ENCODE measurements at places on chromosomes 11 and 22. TPM values are rescaled to one million over a fixed set of nuclear protein-coding genes. Genes with fewer than 3 reads are reported as not detected.

The POTEH gene
- total RNA-seq, result not detected

The KRTAP5-8 gene
- total RNA-seq, result not detected

The NTM gene
- 2.0 TPM for total RNA-seq

The MRGPRX4 gene
- total RNA-seq, result not detected

The THRSP gene
- total RNA-seq, result not detected

The ENTHD1 gene
- not detected for total RNA-seq

The SELENOM gene
- 72.5 TPM for total RNA-seq

The GRIK4 gene
- total RNA-seq, result not detected

The GDPD4 gene
- total RNA-seq, result not detected

The MUC2 gene
- total RNA-seq, result not detected

The KRTAP5-9 gene
- total RNA-seq, result not detected

The PHOX2A gene
- total RNA-seq, result not detected

The CFAP300 gene
- total RNA-seq, result 1.3 TPM

The EHF gene
- total RNA-seq, result 6.0 TPM

The MUC6 gene
- total RNA-seq, result not detected

The APOL1 gene
- total RNA-seq, result 0.49 TPM

The RBM7 gene
- 27.8 TPM for total RNA-seq

The TMPRSS13 gene
- total RNA-seq, result not detected

The OR10D3 gene
- total RNA-seq, result not detected

The FGF4 gene
- not detected for total RNA-seq

The ACR gene
- total RNA-seq, result not detected

The TSPAN32 gene
- total RNA-seq, result 6.0 TPM

The ANGPTL5 gene
- total RNA-seq, result 0.10 TPM

The ART5 gene
- total RNA-seq, result not detected

The KCNE3 gene
- total RNA-seq, result 2.9 TPM

The NXPE1 gene
- total RNA-seq, result not detected

The DDX17 gene
- total RNA-seq, result 311 TPM

The NAV2 gene
- total RNA-seq, result 5.0 TPM

The OR5AS1 gene
- not detected for total RNA-seq

The CHADL gene
- total RNA-seq, result not detected

The GRAP2 gene
- total RNA-seq, result not detected

The TUB gene
- 19.2 TPM for total RNA-seq

The FAM181B gene
- not detected for total RNA-seq

The OR51E2 gene
- total RNA-seq, result 3.5 TPM

The IGSF22 gene
- not detected for total RNA-seq

The HSPB2 gene
- total RNA-seq, result 3.8 TPM

The TMEM191B gene
- total RNA-seq, result not detected

The GGT5 gene
- not detected for total RNA-seq

The YPEL4 gene
- total RNA-seq, result not detected

The TRMT112 gene
- 356 TPM for total RNA-seq

The C1QTNF4 gene
- total RNA-seq, result not detected

The POU2F3 gene
- total RNA-seq, result not detected

The OR5B3 gene
- total RNA-seq, result not detected

The ATG16L2 gene
- 5.1 TPM for total RNA-seq

All from MG63 (cell line).